IMR-90 (cell line): ENCODE measurements at places on chromosomes 1 and 21.

DNA sequence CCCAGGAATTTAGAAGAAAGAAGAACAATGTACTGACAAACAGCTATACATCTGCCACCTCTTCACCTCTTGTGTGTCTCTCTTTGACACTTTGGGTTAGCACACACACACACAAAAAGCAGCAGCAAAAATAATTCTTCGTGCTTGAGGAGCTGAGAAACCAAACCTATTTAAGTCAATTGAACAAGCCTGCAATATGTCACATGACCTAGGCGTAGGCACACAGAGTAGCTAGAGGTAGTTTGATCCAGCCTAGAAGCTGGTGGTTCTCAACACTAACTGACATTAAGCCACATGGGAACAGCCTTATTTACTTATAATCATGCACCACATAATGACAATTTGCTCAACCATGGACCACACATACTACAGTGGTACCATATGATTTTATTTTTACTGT is 32.3 kb downstream of the RRAGC start:
- DNase-seq: no peak

DNA sequence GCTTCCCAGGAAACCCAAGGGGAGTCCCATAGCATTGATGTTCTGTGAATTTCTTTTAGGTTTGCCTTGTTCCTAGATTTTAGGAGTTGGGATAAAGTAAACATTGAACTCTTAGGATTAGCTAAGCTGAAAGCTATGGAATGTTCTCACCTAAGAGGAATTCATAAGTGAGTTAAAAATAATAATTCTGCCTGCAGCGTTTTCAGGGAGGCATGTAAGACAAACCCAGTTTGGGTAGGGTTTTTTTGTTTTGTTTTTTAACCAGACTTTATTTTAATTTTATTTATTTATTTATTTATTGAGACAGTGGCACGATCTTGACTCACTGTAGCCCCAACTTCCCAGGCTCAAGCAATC is 28.9 kb upstream of the CD101 start:
- no peak for DNase-seq

GRCh38 chr21:36171336-36171735 is 14.7 kb downstream of the DOP1B start:
- no peak for DNase-seq

DNA sequence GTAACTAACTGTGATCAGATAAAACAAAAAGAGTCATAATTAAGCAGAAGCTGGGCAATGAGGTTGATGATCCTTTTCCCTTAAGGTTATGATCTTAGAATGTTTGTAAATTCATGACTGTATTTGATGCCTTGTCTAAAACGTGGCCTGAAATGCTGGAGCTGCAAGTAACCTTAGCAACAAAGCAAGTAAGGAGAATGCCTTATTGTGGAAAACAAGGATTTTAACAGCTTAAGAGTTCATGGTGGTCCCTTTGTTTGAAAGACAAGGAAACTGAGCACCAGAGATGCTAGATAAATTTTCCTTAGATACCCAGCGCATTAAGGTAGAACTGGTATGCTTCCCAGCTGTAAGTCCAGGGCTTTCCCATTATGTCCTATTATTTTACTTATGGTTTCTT is 25.7 kb upstream of the XPR1 start:
- no peak for DNase-seq

GRCh38 chr21:45485686-45486442 is 56.4 kb downstream of the SLC19A1 start:
- DNase-seq: no peak

GRCh38 chr1:233390842-233391737 is 63.6 kb downstream of the MAP3K21 start:
- no peak for DNase-seq

GRCh38 chr1:4424254-4424653 is 230.2 kb upstream of the AJAP1 start:
- no peak for DNase-seq

- DNase-seq: no peak
These were observed 12.4 kb downstream of the CDC42 start for GRCh38 chr1:22064751-22065402.

GRCh38 chr1:38077523-38078147 is 31.0 kb upstream of the POU3F1 start:
- no peak for DNase-seq

- DNase-seq: no peak
These were observed 98.8 kb upstream of the DUSP10 start for GRCh38 chr1:221840511-221841243.

- no peak for DNase-seq
These were observed 105.9 kb downstream of the PCP4 start for GRCh38 chr21:39972976-39973770.

GRCh38 chr21:40018871-40019475 is 151.7 kb downstream of the PCP4 start:
- DNase-seq: no peak

GRCh38 chr1:50913954-50914353 is 46.1 kb downstream of the FAF1 start:
- peak; percentile 3 for DNase-seq

DNA sequence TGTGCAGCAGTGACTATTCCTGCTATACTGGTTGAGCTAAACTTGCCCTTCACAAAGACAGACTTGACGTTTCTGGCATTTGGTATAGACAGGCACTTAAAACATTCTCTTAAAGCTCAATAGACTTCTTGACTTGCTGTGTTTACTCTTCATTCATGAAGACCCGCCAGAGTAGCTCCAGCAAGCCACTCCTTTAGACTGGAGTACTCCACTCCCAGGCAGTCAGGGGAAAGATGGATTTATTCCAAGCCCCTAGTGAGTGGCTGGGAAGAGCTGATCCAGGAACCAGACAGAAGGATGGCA is 70.7 kb downstream of the EVA1C start:
- DNase-seq: no peak

DNA sequence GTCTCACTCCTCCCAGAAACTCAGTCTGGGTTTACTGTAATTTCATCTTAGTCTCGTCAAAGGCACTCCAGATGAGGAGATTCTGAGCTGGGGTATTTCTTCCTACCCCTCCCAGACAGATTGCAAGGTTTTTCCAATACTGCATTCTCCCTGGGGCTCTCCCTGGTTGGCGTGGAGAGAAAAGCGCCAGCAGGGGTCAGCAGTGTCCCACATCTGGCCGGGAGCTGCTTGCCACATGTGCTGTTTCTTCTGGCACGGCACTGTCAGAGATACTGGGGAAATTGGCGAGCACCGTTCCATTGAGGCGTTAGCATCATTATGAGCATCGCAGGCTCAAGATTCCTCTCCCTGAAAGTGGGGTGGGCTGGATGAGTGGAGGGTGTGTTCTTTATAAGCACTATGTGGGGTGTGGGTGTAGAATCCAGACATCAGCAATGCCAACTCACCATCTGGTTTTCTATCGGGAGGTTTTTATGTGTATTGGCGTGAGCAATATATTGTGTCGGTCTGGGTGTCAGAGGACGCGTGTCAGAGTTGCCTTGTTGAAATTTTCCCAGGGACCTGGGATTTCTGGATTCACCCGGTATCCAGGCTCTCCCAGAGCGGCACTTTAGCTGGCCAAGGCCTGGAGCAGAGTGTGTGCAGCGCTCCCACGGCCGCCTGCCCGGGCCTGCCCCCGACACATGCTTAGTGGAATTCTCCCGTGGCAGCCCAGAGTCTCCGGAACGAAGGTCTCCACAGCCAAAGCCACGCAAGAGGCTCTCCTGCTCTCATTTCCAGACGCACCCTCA is 8.0 kb upstream of the NAV1 start:
- peak; percentile 83 for DNase-seq

DNA sequence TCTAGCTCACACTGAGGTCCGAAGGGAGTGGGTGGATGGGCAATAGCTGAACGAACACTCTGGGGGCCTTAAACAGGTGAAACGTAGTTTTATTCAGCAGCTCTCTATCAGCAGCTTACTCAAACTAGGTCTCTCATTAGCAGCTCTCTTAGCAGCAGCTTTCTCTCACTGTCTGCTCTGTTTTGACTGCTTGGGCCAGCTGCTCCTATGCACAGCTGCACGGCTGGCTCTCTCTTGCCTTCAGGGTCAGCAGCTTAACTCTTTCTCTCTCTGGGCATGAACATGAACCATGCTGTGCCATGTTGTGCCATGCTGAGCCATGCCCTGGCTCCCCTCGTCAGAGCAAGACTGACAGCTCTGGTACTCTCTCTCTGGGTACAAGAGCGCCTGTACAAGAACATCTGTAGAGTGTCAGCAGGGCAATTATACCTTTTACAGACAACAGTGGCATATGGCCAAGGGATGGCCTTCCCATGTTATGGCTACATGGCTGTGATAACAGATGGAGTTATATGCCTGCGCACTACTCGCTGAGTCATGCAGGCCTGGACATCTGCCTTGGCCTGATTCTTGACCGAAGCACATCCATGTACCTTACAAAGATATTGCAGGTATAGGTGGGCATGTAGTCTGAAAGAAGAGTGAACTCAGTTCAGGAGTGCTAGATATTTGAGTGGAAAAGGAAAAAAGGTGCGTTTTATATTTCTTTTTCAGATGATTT is 152.4 kb downstream of the LEPR start:
- no peak for DNase-seq

DNA sequence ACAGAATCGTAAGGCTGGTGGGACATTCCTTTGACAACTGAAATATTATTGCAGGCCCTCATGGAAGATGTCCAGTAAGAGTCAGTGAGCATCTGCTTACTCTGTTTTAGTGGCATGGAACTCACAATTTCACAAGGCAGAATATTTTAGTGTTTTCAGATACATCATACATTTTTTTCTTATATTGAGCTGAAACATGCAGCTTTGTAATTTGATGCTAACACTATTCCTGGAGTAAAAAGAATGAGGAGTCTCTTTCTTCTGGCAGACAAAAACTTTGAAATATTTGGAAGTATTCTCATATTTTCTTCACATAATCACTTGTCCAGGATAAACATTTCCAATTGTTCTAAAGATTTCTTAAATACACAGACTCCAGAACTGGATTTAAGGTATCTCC is 17.7 kb downstream of the CLDN17 start:
- DNase-seq: no peak

- no peak for DNase-seq
These were observed 47.2 kb downstream of the FMN2 start for GRCh38 chr1:240138867-240139266.

DNA sequence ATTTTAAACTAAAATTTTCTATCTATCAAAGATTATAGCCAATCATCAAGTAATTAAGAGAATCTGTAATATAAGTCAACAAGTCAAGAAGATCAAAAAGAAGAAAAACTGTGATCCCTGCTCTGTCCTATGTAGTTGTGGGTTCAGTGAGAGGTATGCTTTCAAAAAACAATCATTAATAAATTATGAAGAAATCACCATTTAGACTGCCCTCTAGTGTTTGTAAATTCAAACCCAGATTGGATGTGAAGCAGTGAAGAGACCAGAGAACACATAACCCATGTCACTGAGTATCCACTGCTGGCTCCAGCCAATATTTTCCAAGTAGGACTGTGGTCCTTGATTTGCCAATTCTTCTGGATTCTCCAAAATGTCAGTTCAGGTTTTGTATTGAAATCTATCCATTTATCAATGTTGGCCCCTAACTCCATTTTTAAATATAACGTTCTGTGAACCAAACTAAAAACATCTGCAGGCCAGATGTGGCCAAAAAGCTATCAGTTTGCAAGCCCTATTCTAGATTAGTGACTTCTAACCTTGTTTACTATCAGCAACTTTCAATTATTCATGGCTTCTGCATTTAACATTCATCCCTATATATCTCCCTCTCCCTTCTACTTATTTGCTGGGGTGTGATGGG is 467.5 kb upstream of the CXADR start:
- peak; percentile 15 for DNase-seq

DNA sequence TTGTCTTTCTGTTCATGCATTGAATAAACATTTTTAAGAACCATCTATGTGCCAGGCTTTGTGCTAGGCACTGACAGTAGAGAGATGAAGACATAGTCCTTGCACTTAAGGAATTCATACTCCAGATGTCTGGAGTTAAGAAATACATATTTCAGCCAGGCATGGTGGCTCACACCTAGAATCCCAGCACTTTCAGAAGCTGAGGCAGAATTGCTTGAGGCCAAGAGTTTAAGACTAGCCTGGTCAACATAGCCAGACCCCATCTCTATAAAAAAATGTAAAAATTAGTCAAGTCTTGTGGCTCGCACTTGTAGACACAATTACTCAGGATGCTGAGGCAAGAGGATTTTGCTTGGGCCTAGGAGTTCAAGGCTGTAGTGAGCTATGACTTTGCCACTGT is 18.6 kb upstream of the YTHDF2 start:
- no peak for DNase-seq

- no peak for DNase-seq
These were observed 15.6 kb downstream of the UTP11 start for GRCh38 chr1:38028105-38028591.

- DNase-seq: peak; percentile 20
These were observed 2.5 kb upstream of the MYBPH start for GRCh38 chr1:203178083-203178482.

GRCh38 chr1:217812175-217812574 is 181.0 kb downstream of the SPATA17 start:
- DNase-seq: no peak
